SJSA1 (cell line): ENCODE measurements at places on chromosomes 6 and 20.

GRCh38 chr6:35419417-35419816, 32.7 kb upstream of the FANCE start:
- DNase-seq = peak; percentile 88

GRCh38 chr6:158452191-158452590, 107.7 kb upstream of the TMEM181 start:
- DNase-seq = no peak

GRCh38 chr6:136059308-136059707, 190.8 kb downstream of the MTFR2 start:
- DNase-seq = no peak

DNA sequence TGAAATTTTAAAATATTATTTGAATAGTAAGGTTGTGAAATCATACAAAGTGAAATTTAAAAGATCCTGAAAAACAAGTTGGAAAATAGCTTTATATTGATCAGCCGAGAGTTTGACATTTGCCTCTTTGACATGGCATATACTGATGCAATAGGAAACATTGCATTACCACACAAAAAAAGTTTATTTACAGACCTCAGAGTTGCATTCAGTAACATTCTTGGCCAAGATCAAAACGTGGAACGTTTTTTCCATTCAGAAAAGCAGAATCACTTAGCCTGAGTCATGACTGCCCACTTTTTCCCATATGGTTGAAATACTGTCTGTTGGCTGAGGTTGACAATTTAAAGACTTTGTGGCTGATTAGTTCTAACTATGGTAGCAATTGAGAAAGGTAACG, 55.1 kb upstream of the BACH2 start:
- peak; percentile 47 for DNase-seq

GRCh38 chr6:153842491-153842890, 196.5 kb upstream of the OPRM1 start:
- DNase-seq = no peak

- peak; percentile 21 for DNase-seq
Measured at GRCh38 chr6:56570413-56571359, 72.0 kb downstream of the DST start.

- DNase-seq = no peak
Measured at GRCh38 chr6:26312096-26312463, 52.9 kb upstream of the BTN3A2 start.

- no peak for DNase-seq
Measured at GRCh38 chr6:43993881-43994523, 133.2 kb downstream of the MRPL14 start.

DNA sequence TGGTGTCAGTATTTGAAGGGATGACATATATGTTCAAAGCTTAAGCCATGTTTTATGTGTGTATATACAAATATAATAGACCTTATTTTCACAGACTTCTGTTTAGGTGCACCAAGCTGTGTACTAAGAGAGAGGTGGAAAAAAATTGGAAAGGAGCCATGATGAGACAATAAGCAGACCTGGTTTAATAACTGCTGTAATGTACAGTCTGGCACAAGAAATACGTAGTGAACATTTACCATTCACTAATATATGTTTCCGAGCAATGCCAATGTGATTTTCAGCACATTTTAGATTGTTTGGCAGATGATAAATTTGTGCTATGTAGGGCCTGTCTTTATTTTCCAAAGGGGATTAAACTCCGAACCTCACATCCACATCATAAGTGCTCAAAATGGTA, 116.3 kb downstream of the KHDC1L start:
- DNase-seq = no peak

GRCh38 chr6:85483846-85484245, 34.0 kb downstream of the NT5E start:
- DNase-seq = no peak

DNA sequence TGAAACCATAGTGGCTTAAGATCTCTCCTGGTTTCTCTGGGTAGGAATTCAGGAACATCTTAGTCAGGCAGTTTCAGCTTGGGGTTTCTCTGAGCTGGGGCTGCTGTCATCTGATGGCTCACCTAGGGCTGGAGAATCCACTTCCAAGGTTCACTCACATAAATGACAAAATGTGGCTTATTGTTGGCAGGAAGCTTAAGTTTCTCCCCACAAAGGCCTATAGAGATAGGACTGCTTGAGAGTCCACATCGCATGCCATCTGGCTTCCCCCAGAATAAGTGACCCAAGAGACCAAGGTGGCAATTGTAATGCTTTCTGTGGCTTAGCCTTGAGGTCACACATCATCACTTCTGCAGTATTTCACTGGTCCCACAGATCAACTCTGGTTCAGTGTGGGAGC, 131.4 kb downstream of the EDN1 start:
- no peak for DNase-seq

- DNase-seq = peak; percentile 55
Measured at GRCh38 chr6:144013486-144013909, 5.4 kb upstream of the PLAGL1 start.

- DNase-seq = no peak
Measured at GRCh38 chr20:33859751-33860150, 48.6 kb downstream of the CHMP4B start.

- DNase-seq = peak; percentile 99
Measured at GRCh38 chr6:169162752-169163407, 90.8 kb downstream of the THBS2 start.

DNA sequence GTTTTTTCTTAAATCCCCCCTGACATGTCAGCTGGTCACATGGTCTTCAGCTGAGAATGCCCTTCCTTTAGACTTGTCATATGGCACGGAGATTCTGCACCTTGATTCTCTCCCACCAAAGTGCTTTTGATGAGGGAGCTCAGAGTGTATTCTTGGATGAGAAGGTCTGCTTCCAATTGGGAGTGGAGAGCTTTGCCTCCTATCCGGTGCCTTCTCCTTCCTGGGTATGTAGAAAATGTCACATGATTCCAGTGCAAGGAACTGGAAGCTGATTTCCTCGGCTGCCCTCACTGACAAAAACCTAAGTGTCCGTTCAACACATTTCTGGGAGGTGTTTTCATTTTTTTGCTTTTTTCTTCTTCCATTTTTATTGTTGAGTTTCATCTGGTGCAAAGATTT, 197.2 kb downstream of the TFAP2C start:
- no peak for DNase-seq

DNA sequence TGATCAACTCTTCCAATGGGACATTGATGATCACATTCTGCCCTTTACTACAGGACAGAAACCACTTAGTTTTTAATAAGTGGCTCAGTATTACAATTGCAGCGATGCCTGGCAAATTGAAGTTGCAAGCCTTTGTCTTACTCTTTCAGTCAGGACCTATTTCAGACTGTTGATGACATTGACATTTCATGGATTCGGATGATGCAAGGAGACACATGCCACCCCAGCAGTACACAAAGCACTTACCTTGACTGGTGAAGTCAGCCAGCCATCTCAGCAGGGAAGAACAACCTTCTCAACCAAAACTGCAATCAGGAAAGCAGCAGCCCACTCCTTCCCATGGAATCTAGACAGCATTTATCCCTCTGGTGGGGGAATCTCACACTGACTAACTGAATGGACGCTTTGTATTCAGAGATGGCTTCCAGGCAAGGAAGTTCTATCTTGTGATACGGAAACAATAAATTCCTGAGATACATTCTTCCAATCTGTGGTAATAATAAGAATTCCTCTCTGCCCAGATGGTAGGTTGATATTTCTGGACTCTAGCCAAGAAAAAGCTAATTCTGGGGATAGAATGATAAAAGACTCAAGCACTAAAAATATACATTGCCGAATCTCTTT, 24.8 kb downstream of the NFYA start:
- DNase-seq = no peak

DNA sequence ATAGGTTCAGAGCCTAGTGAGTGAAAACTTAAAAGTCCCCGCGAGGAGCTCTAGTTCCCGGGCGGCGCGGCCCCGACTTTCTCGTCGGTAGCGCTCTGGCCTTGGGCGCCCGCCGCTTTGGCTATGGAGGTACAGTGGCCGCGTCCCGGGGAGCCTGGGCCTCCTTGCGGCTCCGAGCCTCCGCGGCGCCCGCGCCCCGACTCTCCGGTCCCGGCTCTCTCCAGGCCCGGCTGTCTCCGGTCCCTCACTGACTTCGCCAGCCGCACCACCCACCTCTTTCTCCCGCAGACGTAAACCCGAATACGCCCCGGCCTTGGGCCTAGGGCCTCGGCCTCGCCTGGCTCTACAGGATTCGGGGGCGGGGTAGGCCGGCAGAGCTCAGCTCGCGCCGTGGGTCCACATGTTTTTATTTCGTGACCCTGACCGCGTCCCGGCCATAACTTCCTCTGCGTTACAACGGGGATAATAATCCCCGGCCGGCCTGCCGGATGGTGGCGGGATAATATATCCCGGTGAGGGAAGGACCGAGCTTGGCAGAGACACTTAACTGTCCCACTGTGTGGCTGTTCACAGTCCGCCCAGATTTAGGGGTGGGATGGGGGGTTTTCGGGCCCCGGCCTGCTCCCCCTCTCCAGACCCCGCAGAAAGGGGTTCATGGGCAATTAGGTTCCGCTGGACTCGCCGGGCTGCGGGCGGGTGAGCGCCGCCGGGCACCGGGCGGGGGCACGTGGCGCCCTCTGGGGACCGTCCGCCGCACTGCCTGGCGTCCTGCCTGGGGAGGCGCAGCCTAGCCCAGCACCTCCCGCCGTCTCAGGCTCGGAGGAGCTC, 10.0 kb upstream of the TBX18 start:
- DNase-seq = no peak

GRCh38 chr20:17885544-17885943, 83.0 kb downstream of the SNX5 start:
- DNase-seq = no peak

DNA sequence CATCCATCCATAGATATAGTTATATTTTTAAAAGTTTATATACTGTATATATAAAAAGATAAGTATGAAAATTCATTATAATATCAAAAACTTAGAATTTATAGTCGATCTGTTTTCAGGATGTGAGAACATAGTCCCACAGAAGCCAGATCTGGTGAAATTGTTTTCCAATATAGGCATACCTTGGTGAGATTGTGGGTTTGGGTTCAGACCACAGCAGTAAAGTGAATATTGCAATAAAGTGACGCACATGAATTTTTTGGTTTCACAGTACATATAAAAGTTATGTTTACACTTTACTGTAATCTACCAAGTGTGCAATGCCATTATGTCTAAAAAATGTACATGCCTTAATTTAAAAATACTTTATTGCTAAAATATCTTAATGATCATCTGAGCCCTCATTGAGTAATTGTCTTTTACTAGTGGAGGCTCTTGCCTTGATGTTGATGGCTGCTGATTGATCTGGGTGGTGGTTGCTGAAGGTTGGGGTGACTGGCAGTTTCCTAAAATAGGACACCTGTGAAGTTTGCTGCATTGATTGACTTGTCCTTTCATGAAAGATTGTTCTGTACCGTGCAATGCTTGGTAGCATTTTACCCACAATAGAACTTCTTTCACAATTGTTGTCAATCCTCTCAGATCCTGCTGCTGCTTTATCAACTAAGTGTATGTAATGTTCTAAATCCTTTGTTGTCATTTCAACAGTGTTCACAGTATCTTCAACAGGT, 29.8 kb downstream of the AIG1 start:
- DNase-seq = no peak

GRCh38 chr6:13164291-13164690, 164.0 kb downstream of the TBC1D7 start:
- DNase-seq = no peak

DNA sequence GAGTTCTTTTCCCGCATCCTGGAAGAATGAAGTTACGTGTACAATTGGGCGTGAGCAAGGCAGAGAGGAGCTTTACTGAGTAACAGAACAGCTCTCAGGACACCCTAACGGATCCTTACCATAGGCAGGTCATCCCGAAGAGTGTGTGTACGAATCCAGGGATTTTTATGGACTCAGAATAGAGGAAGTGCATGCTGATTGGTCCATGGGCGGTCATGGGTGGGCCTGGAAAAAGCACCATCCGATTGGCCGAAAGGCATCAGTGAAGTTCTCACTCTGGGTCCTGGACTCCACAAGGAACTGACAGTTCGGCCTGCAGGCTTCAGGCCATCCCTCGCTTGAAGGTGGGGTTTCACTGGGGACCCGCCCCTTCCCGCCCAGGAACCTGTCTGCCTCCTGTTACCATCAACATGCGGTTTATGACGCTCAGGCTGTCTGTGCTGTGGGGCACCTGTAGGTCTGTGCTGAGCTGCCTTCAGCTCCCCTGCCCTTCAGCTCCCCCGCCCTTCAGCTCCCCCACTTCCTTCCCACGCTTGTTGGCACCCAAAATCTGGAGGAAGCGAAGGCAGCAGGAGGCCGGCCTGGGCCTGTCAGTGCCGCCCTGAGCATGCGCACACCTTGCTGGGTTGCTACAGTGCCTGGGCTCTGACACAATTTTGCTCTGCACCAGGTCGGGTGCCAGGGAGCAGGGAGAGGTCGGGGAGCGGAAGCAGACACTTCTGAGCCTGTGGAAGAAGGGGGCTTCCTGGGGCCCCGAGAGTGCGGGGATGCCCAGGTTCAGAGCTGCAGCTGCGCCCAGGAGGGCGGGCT, 57.9 kb upstream of the MANEA start:
- DNase-seq = no peak

- DNase-seq = peak; percentile 58
Measured at GRCh38 chr20:47686545-47686944, 98.7 kb downstream of the SULF2 start.

DNA sequence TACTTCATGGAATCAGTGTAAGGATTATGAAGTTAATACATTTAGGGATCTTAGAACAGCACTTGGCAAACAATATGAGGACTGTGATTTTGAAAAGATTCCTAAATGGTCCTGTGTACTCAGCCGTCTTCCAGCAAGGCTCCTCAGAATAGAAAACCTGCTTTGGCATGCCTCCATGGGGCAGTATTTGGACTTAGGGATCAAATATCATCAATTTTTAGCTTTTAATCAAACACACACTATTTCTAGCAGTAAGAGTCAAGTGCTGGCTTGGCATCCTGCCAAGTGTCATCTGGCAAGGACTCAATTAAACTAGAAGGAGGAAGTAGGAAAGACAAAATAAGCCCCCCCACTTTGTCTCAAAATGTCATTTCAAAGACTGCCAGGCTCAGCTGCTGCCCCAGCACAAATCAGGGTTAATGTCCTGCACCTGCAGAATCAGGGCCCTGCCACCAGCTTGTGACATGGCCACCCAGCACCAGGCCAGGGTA, 40.8 kb downstream of the IYD start:
- no peak for DNase-seq

DNA sequence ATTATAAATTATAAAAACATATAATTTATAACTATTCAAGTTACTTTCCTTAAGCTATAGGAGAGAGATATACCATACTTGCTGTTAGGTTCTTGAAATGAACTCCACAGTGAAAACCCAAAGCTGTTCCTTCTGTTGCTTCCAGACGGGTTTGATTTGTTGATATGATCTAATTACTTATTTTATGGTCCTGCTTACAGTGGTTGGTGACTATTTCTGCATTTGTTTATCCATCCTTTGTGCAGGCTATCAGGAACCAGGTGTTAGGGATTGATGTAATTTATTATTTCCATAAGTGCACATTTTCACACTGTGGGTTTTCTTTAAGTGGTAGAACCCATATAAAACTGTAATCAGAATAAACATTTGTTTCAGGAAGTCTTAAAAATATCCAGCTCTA, 167.1 kb downstream of the KIF6 start:
- no peak for DNase-seq
